Kidney glomerular epithelial cell (primary cell): ENCODE measurements at places on chromosomes 3 and 15.

GRCh38 chr3:158718490-158719170, 13.6 kb downstream of the RARRES1 start:
- DNase-seq, result peak; percentile 90

GRCh38 chr15:64678126-64678819, 97.1 kb downstream of the RBPMS2 start:
- no peak for DNase-seq

DNA sequence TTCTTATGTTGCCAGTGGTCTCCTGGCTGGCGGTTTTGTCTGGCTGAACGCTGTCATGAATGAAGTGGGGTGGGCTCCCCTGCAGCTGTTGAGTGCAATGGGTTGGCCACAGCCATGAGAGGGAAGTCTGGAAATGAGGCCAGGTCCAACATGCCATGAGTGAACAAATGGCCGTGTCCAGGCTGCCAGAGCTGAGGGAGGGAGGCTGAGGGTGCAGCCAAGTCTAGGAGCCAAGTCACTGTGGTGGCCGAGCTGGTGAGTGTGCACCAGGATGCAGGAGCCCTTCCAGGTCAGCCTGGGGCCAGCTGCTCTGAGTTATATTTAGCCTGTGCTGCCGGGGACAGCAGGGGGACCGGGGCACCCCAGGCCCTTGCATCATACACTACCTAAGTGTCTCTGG, 24.7 kb upstream of the PRR23E start:
- no peak for DNase-seq

DNA sequence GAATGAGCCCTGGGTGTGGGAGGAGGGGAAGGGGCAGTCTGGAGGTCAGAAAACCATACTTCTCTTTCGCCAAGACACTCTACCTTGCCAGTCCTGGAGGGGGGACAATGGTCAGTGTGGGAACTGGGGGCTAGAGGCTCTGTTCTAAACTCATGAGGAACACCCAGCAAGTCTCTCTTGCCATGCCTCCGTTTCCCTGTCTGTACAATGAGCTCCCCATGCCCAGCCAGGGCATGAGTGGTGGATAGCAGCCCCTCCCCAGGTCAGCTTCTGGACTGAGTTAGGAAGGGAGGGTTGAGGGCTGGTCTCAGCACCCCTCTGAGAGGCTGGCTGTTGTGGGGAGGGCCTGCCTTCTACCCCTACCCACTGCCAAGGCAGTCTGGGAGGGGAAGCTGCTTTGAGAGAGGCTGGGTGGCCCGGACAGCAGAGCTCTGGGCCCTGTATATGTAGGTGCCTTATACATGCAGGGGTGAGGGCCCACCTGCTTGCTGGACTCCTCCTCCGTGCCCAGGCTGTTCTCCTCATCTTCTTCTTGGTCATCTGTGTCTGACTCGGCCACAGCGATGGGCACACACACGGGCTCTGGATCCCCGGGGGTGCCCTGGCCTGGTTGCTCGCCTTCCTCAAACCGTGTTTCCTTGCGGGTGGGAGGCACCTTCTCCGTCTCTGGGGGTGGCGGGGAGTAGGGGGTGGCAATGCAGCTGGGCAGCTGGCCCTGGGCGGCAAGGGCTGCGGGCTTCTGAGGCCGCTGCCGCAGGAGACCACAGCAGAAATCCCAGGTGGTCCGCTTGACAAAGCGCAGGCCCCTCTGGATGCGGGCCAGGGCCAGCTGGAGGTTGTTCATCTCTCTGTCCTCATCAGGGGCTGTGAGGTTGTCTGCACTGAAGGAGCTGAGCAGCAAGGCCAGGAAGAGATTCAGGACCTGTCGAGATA, 68.8 kb downstream of the SCN5A start:
- no peak for DNase-seq

- no peak for DNase-seq
Observed at GRCh38 chr15:101393172-101393571, 96.3 kb downstream of the PCSK6 start.

- no peak for DNase-seq
Observed at GRCh38 chr3:149777414-149778214, 14.7 kb downstream of the ANKUB1 start.

- DNase-seq, result no peak
Observed at GRCh38 chr15:88932875-88933330, 19.7 kb upstream of the MFGE8 start.
